ENCODE measurements at places on chromosomes 6 and 20. TPM values are rescaled to one million over a fixed set of nuclear protein-coding genes. Genes with fewer than 3 reads are reported as not detected.

Gene SLC24A3
- 0.04 TPM for polyA plus RNA-seq

Gene MOXD1
- not detected for polyA plus RNA-seq

Gene GCLC
- 6.4 TPM for polyA plus RNA-seq

Gene BPIFB2
- not detected for polyA plus RNA-seq

Gene LGSN
- not detected for polyA plus RNA-seq

Gene CST1
- polyA plus RNA-seq = not detected

Gene MUCL3
- not detected for polyA plus RNA-seq

Gene PPARD
- polyA plus RNA-seq = 22.0 TPM

Gene SPAG4
- 0.12 TPM for polyA plus RNA-seq

Gene ATP9A
- not detected for polyA plus RNA-seq
